Lung (tissue), 17 donors: ENCODE measurements at places on chromosomes 6 and 20. TPM values are rescaled to one million over a fixed set of nuclear protein-coding genes. Genes with fewer than 3 reads are reported as not detected.

TSPO2 gene
- not detected for total RNA-seq

HEY2 gene
- 5.2 TPM for total RNA-seq

PHACTR3 gene
- total RNA-seq = 12.0 TPM

TPD52L2 gene
- total RNA-seq = 92.4 TPM

HLA-DRB5 gene
- 6.4 TPM for total RNA-seq

TFAP2D gene
- total RNA-seq = not detected

RCAN2 gene
- total RNA-seq = 16.7 TPM

- DNase-seq = no peak
These were observed 23.1 kb upstream of the LAMP5 start for GRCh38 chr20:9491324-9491723.

DNA sequence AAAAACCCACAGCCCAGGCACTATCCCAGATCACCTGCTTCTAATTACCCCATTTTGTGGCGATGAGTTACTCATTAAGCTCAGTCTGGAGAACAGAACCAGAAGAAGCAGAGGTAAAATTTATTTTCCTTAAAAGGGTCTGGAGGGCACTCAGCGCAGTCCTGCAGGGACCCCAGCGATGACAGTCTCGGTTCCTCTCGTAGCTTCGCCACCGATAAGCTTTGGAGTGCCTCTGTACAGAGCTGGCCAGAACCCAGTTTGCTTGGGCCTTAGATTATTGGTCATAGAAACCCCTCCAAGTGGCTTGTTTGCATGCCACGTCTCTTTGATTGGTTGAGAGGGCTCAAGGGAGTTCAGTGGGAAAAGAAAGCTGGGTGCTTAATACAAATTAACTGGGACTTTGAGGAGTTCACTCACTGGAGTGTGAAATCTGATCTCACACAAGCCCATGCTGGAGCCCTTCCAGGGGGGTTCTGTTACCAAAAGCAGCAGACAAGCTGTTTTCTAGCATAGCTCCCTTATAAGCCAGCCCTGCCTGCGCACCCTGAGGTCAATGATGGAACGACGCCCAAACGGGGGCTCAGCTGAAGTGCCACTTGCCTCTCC lies 158.5 kb upstream of the ARID1B start:
- peak; percentile 94 for DNase-seq

GRCh38 chr6:45421709-45422502 lies 44.2 kb upstream of the SUPT3H start:
- peak; percentile 72 for DNase-seq

DNA sequence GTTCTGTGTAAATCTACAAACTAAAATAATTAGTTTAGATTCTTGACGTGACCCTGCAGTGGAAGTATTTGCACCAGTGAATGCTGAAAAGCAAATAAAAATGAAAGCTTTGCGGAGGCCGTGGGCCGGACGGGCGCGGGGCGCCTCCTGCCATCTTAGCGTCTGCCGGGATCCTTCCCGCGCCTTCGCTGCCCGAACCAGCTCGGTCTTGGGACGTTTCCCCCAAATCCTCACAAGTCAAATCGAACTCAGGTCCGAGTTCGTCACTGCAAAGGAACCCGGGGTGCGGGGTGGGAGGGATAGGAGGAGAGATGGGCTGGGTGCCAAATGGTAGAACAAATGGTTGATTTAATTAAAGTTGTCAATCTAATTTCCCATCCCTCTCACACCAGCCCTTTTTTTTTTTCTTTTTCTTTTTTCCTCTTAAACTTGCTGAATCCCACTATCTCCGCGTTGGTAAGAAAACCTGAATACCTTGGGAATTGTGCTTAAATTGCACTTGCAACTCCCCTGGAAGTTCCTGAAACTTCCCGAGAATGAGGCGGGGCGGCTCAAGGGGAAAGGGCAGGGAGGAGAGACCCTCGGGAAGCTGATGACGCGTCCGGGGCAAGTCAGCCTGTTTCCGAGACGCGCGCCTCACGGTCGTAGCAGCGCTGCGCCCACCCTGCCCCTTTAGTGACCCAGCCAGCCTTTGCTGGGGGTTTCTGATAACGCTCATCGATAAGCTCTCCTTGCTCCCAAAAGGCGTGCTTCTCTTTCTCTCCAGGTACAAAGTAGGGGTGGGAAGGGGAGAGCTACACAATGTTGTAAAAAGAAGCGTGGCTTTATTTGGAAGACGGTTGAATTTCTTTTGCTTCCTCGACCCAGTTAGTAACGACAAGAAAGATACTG lies 1.8 kb downstream of the GJA1 start:
- peak; percentile 84 for DNase-seq

DNA sequence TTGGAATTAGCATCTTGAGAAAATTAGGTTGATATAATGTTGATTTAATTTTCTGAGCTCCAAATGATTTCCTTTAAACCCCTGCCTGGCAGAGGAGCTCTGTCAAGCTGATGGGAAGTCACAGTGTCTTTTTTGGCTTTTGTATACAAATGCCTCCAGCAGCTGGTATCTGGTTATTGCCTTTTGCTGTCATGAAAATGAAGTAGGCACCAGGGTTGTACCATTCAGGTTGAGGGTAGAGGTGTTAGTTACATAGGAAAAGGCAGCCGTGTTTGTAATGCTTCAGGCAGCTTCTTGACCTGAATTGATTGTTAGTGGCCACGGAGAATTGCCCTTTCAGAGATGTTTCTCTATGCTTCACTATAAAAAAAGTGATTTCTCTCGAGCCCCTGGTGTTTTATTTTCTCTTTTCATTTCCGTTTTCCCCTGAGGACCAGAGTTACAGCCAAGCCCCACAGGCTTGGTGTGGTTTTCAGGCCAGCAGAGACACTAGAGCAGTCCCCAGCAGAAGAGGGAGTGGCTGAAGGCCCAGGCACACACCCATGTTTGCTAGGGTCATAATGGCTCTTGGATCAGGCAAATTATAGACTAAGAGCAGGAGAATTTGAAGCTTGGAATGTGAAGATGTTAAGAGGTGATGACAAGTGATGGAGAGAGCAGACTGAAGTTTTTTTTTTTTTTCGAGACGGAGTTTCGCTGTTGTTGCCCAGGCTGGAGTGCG lies 21.6 kb downstream of the CMTR1 start:
- DNase-seq = no peak

DNA sequence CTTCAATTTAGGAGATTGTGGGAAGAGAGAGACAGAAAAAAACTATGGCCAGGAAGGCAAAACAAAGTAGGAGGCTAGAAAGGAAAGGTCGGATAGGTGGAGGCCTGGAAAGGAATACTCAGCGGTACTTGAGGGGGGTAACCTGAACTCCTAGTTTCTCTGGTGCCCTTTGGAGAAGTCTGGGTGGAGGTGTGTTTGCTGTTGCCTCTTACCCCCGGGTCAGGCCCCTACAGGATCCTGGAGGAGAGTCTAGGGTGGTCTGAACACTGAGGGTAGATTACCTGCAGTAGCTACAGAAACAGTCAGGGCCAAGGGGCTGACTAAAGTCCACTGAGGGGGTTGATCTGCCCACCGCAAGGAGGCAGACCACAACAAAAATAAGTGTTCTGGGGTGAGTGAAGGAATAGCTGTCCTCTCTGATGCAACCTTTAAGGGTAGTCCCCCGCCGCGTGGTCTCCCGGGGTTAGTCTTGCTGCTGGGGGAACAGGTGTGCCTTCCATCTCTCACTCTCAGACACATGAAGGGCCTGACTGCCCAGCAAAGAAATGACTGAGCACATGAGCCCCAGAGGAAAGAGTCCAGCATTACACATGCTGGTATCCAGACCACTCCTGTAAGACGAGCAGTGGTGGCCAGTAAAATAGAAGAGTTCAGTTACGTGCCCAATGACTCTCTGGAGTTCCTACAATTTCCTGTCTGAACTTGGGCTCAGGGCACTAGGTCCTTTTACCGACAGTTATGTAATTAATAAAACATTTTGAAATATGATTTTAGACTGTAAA lies 59.5 kb downstream of the MTHFD1L start:
- no peak for DNase-seq

DNA sequence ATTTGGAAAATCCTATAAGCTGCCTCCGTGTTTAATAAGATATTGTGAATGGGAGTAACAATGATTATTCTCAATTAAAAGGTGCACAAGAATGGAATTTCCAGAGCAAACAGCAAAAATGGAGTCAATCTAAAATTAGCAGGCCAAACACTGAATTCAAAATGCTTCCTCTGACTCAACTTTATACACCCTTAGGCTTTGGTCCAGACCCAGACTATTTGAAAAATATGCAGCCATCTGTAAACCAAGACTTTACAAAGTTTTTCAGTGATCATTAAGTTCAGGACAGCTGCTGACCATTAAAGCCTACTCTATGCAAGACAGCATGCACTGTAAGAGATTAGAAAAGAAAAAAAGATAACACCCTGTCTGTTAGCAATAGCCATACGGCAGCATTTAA lies 39.4 kb upstream of the CCN6 start:
- DNase-seq = peak; percentile 66

- peak; percentile 72 for DNase-seq
These were observed 10.9 kb downstream of the ABT1 start for GRCh38 chr6:26607434-26608230.

DNA sequence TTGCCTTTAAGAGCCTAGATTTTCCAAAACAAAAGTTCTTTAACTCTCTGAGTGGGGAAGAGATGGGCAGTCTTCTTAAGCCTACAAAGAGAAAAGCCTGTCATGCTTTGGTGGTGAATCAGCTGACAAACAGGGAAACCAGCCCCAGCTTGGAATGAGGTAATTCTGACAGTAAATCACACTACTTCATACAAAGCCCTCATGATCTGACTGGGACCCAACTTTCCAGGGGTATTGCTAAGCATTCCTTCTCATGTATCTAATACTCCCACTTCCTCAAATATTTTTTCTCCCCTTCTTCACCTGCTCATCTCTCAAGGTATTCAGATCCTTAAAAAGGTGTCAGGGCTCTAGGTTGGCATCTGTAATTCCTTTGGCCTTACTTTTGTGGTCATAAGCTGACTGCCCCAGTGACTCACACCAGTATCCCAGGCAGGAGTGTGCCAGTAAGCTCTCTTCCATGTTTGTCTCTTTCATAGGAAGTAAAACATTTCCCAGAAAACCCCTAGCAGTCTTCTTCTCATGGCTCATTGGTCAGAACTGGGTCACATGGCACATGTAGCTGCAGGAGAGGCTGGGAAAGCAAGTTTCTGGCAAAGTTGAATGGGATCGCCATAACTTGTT lies 15.0 kb upstream of the TBC1D22B start:
- DNase-seq = no peak

GRCh38 chr6:155259204-155259603 lies 4.6 kb upstream of the CLDN20 start:
- no peak for DNase-seq

GRCh38 chr6:31569861-31570536 lies 2.1 kb upstream of the LTA start:
- DNase-seq = no peak

DNA sequence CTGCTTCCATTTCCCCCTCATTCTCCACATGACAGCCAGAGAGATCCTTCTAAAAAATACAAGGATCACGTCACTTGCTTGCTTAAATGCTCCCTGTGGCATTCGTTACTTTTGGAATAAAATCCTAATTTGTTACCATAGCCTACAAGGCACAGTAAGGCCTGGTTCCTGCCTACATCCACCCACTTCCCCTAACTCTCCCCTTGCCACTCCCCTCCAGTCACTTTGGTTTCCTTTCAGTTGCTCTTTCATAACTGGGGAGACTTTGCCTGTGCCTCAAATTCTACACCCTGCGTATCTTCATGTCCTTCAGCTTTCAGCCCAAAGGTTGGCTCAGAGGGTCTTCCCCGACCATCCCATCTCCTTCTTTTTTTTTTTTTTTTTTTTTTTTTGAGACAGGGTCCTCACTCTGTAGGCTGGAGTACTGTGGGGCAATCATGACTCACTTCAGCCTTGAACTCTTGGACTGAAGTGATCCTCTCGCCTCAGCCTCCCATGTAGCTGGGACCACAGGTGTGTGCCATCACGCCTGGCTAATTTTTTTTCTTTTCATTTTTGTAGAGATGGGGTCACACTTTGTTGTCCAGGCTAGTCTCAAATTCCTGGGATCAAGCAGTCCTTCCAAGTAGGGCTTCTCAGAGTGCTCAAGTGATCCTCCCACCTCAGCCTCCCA lies 12.5 kb downstream of the ID1 start:
- DNase-seq = no peak

DNA sequence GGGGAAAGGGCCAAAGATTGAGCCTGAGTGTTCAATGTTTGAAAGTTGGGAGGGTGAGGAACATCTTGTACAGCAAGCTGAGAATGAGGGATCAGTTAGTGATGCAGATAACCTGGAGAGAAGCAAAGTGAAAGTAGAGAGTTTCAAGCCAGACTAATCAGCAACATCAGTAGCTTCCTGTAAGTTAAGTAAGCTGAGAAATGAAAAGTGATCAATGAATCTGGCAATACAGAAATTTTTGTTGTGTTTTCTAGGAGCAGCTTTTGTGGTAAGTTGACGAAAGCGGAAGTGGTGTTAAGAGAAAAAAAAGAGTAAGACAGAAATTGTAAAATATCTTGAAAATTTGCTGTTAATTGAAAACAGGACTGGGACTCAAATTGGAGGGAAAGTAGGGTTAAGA lies 855.5 kb upstream of the MAP3K7 start:
- no peak for DNase-seq

DNA sequence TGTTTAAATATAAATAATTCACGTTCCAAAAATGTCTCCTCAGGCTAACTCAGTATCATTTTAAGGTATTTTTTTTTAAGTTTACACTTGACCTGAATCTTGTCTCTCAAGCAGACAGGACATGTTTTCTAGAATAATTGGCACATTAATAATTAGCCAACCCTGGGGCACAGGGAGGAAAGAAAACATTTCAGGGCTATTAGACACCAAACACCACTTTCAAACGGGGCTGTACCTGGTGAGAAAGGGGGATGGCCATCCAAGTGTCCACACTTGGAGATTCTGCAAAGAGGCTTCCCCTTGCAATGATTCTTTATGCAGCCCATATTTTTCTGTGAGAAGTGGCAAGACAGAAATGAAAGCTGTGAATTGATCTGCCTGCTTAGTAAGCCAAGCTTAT lies 560.8 kb downstream of the CD109 start:
- no peak for DNase-seq

- no peak for DNase-seq
These were observed 10.9 kb downstream of the SPATS1 start for GRCh38 chr6:44353336-44353735.

GRCh38 chr6:37033819-37034795 lies 28.7 kb downstream of the FGD2 start:
- no peak for DNase-seq

DNA sequence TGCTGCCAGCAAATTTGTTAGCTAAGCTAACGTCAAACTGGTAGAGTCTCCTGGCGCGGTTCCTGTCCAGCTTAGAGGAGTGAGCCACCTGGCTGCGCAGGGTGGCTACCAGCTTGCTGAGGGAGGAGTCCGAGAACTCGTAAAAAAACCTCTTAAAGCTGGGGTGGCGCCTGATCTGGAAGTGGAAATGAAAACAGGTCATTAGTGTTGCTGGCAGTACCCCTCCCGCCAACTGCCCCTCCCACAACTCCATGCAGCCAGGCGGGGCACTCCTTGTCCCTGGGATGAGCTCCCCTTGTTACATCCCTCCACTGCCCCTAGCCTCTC lies 17.3 kb downstream of the BNIP5 start:
- no peak for DNase-seq
